A549 treated with CORT108297 at 1 μM for 4 hours (cell line): ENCODE measurements at places on chromosomes 5 and 9. TPM values are rescaled to one million over a fixed set of nuclear protein-coding genes. Genes with fewer than 3 reads are reported as not detected.

The TTC16 gene
- total RNA-seq = 0.02 to 0.05 TPM in 2 of 5 replicates, not detected in the others

The ANKRD55 gene
- 0.05 to 0.08 TPM in 2 of 5 replicates, not detected in the others for total RNA-seq

The JMY gene
- 2.8 to 3.9 TPM (median 3.2 TPM) in 5 replicates for total RNA-seq

The ZNF622 gene
- 42.3 to 49.8 TPM (median 46.8 TPM) in 5 replicates for total RNA-seq
